ENCODE measurements at places on chromosomes 1 and 21.

- no peak for DNase-seq
Measured at GRCh38 chr1:23407016-23407630, 17.4 kb downstream of the TCEA3 start.

DNA sequence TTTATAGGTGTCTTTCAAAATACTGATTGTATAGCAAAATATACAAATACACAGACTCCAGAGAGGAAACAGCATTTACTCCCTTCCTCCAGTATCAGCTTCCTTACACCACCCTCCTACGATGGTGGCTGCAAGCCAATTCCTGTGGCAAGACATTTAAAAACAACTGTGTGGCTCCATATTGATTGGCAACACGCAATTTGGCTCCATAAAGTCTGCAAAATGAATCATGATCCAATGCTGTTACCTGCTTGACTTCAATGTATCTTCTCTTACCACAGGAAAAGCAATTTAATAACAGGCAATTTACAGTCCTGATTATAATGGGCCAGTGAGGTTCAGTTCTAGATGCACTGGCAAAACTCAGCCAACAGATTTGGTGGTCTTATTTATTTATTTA, 19.7 kb upstream of the ATP6V1G3 start:
- DNase-seq: no peak

DNA sequence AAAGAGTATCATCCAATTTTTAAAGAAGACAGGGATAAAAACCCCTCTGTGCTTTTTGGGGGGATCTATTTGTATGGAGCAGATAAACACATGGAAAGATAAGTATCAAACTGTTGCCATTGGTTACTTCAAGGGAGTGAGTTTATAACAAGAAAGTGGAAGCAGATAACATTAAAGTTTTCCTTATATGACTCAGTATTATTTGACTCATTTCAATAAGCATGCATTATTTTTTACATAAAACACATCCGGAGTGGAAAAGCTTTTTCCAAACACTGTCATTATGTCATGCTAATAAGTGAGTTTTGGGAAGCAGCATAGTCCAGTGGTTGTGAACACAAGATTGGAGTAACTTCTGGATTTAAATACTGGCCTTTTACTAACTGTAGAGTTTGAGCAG, 452.2 kb downstream of the LTN1 start:
- DNase-seq: no peak

GRCh38 chr1:73801912-73802429, 396.0 kb downstream of the LRRIQ3 start:
- DNase-seq: no peak

- DNase-seq: no peak
Measured at GRCh38 chr1:66788231-66788939, 12.7 kb downstream of the INSL5 start.

GRCh38 chr21:45265721-45266517, 21.8 kb downstream of the POFUT2 start:
- no peak for DNase-seq

DNA sequence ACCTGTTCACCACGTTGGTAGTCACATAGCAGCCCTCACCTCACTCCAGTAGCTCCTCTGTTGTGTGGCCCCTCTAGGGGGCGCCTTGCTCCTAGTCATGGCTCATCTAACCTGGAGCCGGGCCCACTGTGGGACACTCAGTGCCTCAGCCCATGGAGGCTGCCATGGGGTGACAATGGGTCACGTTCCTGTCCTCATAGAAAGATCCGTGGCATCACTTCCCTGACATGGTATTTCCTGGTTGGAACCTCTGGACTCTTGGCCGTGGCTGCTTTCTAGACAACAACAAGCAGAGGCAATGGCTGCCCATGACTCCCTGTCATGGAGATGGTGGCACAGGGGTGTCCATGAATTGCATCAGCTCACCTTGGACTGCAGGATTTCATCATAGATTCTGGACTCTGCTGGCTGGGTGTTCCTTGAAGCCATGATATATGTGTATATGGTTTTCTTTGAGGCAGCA, 27.5 kb upstream of the SLAMF6 start:
- DNase-seq: no peak

DNA sequence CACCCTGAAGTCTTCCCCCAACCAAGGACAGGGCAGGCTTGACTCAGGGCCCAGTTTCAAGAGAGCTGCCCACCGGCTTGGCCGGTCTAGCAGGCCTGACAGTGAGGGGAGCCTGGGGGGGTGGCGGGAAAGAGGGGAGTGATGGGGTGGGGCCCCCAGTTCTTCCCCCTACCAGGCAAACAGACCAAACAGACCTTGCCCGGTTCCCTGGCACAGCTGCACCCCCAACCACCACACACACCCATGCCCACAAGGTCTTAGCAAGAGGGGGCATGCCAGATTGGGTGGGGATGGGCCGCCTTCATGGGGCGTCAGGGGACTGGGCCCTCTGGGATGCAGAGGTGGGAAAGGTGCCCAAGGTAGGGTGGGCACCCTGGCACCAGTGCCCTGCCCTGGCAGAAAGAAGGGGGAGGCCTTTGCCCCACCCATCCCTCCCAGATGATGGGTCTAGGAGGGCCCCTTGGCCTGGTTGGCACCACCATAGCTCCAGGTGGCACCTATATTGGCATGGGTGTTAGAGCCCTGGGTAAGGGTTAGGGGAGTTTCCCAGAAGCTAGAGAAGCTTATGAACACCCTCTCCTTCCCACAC, 8.9 kb downstream of the ZBTB7B start:
- DNase-seq: no peak

DNA sequence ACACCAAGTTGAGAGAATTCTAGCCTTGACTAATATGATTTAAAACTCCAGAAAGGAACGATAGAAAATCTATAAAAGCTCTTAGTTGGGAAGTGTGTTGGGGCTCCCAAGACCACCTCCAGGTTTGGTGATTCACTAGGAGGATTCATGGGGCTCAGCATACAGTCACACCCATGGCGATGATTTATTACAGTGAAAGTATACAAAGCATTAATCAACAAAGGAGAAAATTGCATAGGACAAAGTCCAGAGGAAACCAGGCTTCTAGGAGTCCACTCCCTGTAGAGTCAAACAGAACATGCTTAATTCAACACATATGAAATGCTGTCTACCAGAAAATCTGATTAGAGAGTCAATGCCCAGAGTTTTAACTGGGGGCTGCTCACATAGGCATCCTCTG, 4.8 kb downstream of the CDCA8 start:
- no peak for DNase-seq

DNA sequence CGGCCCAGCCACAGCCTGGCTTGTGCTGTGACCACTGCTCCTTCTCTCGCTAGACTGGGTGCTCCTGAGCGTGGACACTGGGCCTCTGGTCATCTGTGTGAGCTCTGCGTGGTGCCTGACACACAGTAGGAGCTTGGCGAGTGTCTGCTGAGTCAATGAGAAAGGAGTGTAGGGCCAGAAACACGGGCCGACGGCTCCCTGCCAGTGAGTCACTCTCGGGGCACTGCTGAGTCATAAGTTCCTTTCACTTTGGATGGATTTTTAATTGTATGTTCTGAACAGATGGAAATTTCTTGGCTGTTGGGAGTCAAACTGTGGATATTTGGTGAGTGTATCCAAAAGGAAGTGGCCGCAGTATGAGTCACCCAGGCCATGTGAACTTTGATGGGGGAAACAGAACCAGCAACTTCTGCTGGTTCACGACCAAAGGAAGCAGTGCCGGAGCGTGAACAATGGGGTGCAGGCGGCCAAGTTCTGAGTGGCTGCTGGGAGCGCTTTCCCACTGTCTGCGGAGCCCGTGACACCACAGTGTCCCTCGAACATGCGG, 41.0 kb upstream of the COL18A1 start:
- DNase-seq: peak; percentile 54

All from cerebellum (tissue), 4 donors.